ENCODE measurements at places on chromosomes 4 and X. TPM values are rescaled to one million over a fixed set of nuclear protein-coding genes. Genes with fewer than 3 reads are reported as not detected.
A peak's percentile ranks its signal among the peaks of the same experiment; 100 is the strongest.

DNA sequence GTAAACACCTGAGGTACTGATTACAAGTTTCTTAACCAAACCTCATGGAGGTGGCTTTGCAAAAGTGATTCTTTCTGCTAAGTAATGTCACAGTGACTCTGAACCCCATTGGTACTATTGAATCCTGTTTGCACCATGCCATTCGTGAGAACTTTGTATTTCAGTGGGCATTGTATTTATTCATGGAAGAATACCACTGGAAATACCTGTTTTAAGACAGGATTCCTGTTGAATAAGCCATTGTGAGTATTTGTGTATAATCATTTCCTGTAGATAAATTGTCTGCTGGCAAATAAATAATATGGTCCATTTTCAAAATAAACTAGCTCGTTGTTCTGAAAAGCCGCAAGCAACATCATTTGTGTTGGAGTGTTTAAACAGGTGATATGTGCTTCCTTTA lies 136.4 kb upstream of the GUCY1A1 start:
- H3K27ac ChIP-seq = no peak overlapping the region
- no peaks in the 10 kb centered on the region for H3K36me3 ChIP-seq
- no peaks in the 10 kb centered on the region for H3K4me1 ChIP-seq
- H3K4me3 ChIP-seq = no peak overlapping the region
- no peak for DNase-seq

GRCh38 chr4:95830651-95831050 lies 9.2 kb upstream of the PDHA2 start:
- no peaks in the 10 kb centered on the region for H3K27me3 ChIP-seq
- H3K4me3 ChIP-seq = no peak overlapping the region
- peaks cover 8% of the 10 kb centered on the region for H3K36me3 ChIP-seq
- DNase-seq = no peak

Gene COX7B
- 253 TPM for total RNA-seq

GRCh38 chr4:61079976-61080375 lies 120.2 kb upstream of the ADGRL3 start:
- H3K4me1 ChIP-seq = no peaks in the 10 kb centered on the region
- H3K4me3 ChIP-seq = no peak overlapping the region
- no peaks in the 10 kb centered on the region for H3K27me3 ChIP-seq
- no peak overlapping the region for H3K27ac ChIP-seq
- no peak for DNase-seq

DNA sequence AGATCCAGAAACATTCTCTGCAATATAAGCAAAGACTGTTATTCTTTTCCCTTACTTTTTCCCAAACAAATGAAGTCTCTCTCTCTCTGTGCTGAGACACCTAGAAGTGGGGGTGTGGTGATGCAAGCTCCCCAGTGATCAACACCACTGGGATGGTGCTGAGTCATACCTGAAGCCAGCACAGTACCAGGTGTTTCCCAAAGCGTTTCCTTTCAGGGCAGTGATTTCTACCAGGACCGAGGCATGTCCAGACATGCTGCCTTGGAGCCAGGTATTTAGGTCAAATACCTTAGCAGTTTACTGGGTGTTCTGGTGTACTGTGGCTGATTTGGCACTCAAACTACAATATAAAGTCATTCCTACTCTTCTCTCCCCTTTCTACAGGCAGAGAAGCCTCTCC lies 726.5 kb downstream of the FAM133A start:
- no peaks in the 10 kb centered on the region for H3K4me1 ChIP-seq
- DNase-seq = peak; percentile 71
- H3K27me3 ChIP-seq = no peaks in the 10 kb centered on the region
- H3K36me3 ChIP-seq = peaks cover 49% of the 10 kb centered on the region

Data from H9 (cell line).